ENCODE measurements at places on chromosomes 11 and 22.

- no peaks in the 10 kb centered on the region for H3K27me3 ChIP-seq
- no peak overlapping the region for H3K4me3 ChIP-seq
- H3K36me3 ChIP-seq: peaks cover 8% of the 10 kb centered on the region
- no peak overlapping the region for H3K27ac ChIP-seq
- no peaks in the 10 kb centered on the region for H3K4me1 ChIP-seq
Observed at GRCh38 chr22:24337894-24338645, 67.4 kb downstream of the SPECC1L start.

DNA sequence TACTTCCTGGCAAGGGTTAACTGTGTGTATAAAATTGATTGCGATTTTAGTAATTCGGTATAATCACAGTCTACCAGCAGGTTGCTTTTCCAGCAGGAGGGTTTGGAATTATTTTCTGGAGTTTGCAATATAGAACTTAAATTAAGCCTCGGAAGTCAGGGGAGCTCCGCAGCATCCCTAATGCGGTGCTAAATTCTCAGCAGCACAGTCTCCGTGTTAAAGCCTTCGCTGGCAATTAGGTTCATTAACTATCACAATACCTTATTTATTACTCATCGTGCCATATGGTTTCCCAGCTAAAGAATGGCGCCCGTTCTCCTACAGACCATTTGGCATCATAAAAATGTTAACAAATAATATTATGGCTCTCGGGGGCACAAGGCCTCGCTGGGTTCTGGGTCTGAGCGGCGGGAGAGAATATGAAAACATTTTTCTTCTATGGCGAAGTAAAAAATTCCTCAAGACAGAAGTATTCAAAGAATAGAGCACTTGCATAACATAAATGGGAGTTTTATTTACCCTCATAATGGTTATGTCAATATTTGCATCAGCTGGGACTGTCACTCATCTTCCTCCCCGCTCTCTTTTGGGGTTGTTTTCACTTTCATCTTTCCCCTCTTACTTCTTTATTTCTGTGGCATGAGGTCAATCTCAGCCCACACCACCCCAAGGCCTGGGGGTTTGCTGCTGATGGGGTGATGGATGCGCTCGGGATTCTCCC is 28.1 kb upstream of the ZBTB16 start:
- H3K27ac ChIP-seq: no peak overlapping the region
- H3K4me3 ChIP-seq: no peak overlapping the region
- H3K4me1 ChIP-seq: peaks cover 9% of the 10 kb centered on the region
- peaks cover 15% of the 10 kb centered on the region for H3K27me3 ChIP-seq

- H3K4me1 ChIP-seq: no peaks in the 10 kb centered on the region
Observed at GRCh38 chr11:88250566-88251242, 75.5 kb upstream of the RAB38 start.

DNA sequence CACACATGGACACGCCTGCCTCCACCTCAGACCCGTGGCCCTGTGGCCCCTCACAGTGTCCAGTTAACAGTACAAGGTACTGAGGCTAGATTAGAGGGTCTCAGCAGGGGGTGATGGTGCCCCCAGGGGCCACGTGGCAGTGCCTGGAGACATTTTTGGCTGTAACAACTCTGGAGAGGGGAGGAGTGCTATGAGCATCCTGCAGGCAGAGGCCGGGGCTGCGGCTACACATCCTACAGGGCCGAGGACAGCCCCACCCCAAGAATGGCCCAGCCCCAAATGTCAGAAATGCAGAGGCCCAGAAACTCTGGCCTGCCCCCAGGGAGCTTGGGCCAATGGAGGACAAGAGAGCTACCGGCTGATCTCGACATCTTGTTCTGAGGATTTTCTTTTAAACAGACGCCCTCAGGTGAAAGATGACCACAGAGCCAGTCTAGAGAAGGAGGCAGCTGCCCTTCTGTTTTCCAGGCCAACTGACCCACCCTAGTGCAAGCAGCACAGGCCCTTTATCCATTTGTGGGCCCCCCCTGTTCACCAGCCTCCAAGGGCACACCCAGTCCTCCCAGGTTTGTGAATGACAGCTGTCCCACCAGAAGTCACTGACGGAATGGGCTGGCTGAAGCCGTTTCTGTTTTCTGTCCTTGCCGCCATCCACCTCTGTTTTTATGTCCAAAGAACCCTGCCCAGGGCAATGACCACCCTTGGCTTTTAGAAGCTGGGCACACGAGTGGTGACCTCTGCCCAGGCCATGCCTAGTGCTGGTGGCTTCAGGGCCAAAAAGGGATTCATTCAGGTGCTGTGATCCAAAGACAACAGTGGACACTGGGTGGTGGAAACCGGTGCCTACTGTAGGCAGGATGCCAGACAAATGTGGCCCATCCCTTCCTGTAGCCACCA is 85.2 kb upstream of the LINC01488 start:
- H3K4me3 ChIP-seq: no peak overlapping the region
- no peaks in the 10 kb centered on the region for H3K36me3 ChIP-seq
- no peaks in the 10 kb centered on the region for H3K27me3 ChIP-seq
- DNase-seq: no peak

DNA sequence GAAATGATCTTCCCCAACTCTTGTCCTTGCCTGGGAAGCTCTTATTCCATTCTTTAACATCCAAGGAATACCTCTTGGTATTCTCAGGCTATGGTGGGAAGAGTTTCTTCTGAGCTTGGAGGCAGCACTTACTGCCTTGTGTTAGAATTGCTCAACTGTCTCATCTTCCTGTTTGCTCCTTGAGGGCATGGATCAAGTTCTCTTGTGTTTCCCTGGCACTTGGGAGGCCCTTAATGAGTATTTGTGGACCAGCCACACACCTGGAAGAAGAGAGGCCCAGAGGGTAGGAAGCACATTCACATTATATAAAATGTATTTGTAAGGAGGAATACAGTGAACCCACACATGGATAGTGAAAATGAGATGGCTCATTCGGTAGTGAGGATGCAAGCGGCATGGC is 3.4 kb upstream of the SORL1-AS1 start:
- no peaks in the 10 kb centered on the region for H3K27me3 ChIP-seq
- H3K36me3 ChIP-seq: no peaks in the 10 kb centered on the region
- peaks cover 30% of the 10 kb centered on the region for H3K4me1 ChIP-seq
- peak overlapping the region; percentile 4 for H3K27ac ChIP-seq

DNA sequence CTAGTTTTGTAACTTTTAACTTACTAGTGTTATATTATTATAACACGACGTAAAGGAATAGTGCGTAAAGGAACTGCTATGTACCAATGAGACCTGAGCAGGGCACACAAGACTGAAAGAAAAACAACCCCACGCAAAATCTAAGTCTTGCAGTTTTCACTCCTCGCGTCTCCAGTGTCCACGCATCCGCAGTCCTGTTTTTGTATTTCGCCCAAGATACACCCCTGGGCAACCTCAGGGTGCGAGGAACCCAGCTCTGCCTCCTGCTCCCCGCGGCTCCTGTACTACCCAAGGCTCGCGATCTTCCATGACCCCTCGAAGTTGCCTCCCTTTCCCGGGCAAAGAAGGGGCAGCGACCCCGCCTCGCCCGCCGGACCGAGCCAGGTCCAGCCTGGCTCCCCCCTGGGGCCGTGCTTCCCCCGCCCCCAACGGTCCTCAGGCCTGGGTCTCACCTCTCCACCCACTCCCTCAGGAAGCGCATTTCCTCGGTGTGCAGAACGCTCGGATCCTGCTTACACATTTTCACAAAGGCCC is 393 bp downstream of the ST13 start:
- H3K27me3 ChIP-seq: no peaks in the 10 kb centered on the region
- peak overlapping the region; percentile 98 for H3K4me3 ChIP-seq
- H3K27ac ChIP-seq: peak overlapping the region; percentile 91
- no peaks in the 10 kb centered on the region for H3K36me3 ChIP-seq

DNA sequence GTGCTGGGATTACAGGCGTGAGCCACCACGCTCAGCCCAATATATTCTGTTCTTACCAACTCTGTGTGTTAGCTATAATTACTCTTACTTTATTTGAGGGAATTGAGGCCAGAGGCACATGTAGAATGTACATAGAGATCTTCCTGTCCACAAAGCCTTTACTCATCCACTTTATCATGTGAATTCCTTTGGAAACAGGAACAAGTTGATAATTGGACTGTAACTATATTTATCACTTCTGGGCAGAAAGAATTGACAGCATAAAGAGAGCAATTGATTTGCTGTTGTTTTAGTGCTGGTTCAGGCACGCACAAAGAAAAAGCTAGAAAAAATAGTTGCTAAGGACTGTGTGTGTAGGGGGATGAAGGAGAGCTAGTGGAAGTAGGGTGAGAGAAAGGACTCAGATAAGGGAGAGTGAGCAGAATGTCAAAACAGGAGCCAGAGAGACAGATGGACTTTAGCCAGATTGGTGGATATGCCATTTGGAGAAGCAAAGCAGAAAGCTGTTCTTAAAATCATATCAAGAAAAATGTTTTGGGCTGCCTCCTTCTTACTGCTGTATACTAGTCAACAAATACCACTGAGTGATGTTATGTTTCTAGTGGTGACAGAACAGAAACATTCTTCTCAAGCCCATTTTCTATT is 929.8 kb upstream of the CNTN5 start:
- no peak for DNase-seq
- no peaks in the 10 kb centered on the region for H3K36me3 ChIP-seq
- H3K4me3 ChIP-seq: no peak overlapping the region
- H3K27me3 ChIP-seq: no peaks in the 10 kb centered on the region
- no peak overlapping the region for H3K27ac ChIP-seq
- no peaks in the 10 kb centered on the region for H3K4me1 ChIP-seq

DNA sequence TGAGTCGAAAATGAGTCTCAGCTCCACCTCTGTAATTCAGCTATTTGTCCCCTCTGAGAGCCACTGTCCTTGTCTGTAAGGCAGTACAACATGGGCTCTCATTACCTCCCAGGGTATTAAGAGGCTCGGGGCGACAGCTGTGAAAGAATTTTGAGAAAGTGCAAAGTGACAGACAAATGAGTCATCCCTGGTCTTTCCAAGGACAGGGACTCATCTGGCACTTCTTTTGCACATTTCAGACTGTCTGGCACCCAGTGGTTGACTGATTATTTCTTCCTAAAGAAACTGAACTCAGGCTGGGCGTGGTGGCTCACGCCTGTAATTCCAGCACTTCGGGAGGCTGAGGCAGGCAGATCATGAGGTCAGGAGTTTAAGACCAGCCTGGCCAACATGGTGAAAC is 62.1 kb upstream of the ARFGAP3 start:
- peaks cover 56% of the 10 kb centered on the region for H3K4me1 ChIP-seq
- H3K4me3 ChIP-seq: no peak overlapping the region
- H3K36me3 ChIP-seq: no peaks in the 10 kb centered on the region
- no peak for DNase-seq
- H3K27ac ChIP-seq: no peak overlapping the region
- no peaks in the 10 kb centered on the region for H3K27me3 ChIP-seq

- DNase-seq: no peak
- H3K4me1 ChIP-seq: no peaks in the 10 kb centered on the region
- H3K4me3 ChIP-seq: no peak overlapping the region
Observed at GRCh38 chr11:79309407-79309806, 131.4 kb downstream of the TENM4 start.

DNA sequence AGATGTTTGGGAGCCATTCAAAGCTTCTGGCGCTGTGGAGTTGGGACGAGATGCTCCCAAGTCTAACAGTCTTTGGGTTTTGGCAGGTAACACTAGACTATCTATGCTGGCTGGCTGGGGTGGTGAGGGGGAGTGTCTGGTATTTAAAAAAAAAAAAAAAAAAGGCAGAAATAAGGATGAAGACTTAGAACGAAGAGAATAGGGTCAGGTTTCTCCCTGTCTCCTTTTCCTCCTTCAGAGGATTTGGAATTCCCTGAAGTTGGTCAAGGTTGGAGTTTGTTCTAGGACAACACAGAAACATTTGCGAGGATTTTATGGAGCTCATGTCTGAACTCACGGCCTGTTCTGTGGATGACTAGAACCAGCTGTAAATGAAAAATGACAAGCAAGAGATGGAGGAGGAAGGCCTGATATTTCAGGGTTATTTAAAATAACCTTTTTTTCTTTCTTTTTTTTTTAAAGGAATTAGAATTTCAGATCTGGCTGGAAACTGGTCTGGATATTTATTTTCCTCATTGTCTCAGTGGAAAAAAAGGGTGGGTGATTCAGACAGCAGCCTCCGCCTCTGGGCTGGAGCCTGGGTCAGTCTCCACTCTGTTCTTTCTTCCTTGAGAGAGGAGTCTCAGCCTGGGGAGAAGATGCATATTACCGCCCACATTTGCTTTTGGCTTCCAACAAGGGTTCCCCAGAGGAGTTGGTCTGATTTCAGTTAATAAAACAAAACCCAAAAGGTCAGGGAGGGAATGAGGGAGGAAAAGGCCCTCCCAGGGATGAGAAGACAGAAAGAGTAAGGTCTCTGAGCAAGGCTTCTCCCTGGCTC is 80.1 kb downstream of the USP35 start:
- H3K27ac ChIP-seq: no peak overlapping the region
- peaks cover 6% of the 10 kb centered on the region for H3K36me3 ChIP-seq
- no peaks in the 10 kb centered on the region for H3K4me1 ChIP-seq
- no peaks in the 10 kb centered on the region for H3K27me3 ChIP-seq

DNA sequence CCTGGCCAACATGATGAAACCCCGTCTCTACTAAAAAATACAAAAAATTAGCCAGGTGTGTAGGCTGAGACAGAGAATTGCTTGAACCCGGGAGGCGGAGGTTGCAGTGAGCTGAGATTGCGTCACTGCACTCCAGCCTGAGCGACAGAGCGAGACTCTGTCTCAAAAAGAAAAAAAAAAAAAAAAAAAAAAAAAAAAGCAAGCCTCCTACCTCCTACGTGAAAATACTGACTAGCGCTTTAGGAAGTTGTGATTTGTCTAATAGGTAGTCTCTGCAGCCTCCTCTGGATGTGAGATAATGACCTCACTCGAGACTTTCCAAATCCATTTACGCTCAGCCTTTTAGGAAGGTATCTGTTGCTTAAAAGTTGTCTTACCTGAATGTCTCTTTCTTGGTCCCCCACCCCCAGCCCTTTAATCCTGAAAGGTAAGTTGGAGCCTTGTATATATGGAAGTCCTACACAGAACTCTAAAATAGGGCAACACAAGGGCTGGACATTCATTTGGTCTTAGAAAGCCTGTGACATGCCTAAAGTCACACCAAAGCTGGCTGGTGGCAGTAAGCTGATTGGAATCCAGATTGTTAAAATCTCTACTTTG is 5.5 kb downstream of the SEPTIN3 start:
- H3K27me3 ChIP-seq: no peaks in the 10 kb centered on the region
- H3K4me1 ChIP-seq: peaks cover 10% of the 10 kb centered on the region
- H3K36me3 ChIP-seq: no peaks in the 10 kb centered on the region
- no peak overlapping the region for H3K27ac ChIP-seq
- no peak overlapping the region for H3K4me3 ChIP-seq

DNA sequence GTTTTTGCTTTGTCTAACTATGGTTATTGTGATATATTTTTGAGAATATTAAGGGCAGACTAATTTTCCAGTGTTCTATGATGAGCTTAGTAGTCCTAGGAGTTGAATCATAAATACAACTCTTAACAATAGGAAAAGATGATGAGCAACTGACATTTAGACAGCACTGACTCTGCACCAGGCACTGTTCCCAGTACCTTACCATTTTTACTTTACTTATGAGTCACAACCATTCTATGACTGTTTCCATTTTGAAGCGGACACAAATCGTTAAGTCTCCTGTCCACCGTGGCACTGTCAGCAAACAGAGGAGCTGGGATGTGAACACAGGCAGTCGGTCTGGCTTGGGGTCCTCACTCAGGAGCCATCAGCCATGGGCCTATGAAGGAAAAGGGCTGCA is 3.4 kb upstream of the SCGB2A2 start:
- no peak overlapping the region for H3K4me3 ChIP-seq
- H3K4me1 ChIP-seq: no peaks in the 10 kb centered on the region
- H3K27me3 ChIP-seq: no peaks in the 10 kb centered on the region
- no peak overlapping the region for H3K27ac ChIP-seq
- DNase-seq: no peak

Data from B cell (primary cell).